ENCODE measurements at places on chromosomes 1 and 21.

- DNase-seq = no peak
Measured at GRCh38 chr1:156214024-156214748, 1.4 kb downstream of the PMF1 start.

- no peak for DNase-seq
Measured at GRCh38 chr1:233605205-233605604, 8.7 kb upstream of the KCNK1 start.

- no peak for DNase-seq
Measured at GRCh38 chr1:110487726-110488125, 31.2 kb downstream of the KCNA10 start.

DNA sequence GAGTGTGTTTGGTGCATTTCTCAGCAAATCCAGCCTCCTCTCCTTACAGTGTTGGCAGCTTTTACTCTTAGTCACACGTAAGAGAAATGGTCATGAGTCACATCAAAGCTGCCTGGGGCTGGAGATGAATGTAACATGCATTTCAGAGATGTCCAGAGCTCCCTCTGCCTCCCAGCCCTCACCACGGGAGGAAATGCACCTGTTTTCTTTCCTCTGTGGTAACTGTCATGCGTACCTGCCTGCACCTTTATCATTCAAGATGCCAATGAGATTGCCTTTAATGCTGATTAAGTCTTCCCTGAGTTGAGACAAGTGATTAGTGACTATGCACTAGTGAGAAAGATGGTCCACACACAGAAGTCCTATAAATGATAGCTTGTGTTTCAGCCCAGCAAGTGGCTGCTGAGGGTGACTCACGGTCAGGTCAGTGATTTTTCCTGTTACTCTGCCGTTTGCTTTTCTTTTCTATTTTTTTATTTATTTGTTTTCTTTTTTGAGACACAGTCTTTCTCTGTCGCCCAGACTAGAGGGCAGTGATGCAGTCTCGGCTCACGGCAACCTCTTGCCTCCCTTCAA is 277.3 kb upstream of the FMN2 start:
- DNase-seq = no peak

DNA sequence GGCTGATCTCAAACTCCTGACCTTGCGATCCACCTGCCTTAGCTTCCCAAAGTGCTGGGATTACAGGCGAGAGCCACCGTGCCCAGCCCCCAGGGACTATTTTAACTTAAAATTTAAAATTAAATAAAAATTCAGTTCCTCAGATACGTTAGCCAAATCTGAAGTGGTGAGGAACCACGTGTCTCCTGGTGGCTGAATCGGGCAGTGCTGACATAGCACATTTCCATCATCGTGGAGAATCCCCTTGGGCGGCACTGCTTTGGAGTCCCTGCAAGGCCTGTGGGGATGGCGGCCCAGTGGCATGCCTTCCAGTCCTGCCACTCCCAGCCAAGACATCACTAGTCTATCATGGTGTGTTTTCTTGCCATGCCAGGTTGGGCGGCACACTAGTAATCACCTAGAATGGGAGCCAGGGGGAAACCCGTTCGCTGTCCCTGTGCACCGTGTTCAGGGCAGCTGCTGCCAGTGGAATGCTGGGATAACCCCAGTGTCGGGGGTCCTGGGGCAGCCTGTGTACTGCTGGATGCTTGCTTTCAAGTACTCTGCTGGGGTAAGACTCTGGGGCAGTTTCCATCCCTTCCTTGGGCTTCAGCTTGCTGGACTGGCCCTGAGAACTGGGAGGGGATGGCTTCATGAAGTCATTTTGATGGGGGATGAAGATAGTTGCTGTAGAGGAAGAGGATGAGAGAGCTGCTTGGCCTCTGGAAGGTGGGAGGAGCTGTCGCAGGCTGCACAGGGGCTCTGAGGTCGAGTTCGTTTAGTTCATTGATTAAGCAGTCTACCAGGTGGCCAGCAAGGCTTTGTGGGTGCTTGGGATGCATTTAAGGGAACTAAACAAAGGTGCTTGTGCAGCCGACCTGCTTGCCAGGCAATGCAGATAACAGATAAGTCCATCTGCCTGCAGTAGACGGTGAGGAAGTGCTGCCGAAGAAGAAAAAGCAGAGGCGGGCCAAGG is 4.6 kb downstream of the ZBTB48 start:
- no peak for DNase-seq

DNA sequence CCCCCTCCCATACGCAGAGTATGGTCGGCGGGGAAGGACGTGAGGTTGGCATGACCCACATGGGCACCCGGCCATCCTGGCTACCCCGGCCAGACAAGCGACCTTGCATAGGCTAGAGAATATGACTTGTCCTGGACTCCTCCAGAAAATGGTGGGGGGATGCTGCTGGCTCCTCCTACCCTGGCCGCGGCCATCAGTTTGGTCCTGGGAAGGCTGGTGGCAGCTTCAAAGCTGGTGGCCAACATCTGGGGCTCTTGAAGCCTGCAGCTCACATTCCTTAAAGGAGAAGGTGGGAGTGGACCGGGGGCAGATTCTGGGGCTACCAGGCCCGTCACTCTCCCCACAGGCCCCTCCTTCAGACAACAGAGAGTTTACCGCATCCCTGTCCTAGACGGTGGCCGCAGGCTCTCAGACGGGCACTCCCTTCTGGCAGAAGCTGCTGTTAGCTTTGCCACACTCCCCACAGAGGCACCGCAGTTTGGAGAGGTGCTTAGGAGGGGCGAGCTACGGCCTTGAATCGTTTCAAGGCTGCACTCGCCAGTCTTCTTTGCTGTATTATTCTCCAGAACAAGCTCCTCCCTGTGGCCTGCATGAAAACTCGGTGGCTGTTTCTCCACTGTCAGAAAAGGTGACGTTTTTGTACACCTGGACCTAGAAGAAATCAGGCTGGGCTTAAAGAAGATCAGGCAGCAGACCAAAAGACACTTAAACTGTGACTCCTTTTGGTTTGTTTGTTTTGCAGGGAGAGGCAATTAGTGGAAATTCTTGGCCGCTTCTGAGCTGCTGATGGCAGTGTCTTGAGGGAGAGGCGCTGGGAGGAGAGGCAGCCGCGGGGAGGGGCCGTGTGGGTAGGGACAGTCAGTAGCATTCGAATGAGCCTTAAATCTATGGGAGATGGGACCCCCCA is 68.0 kb downstream of the RUNX3 start:
- DNase-seq = no peak

- DNase-seq = no peak
Measured at GRCh38 chr1:231059566-231060193, 19.6 kb upstream of the FAM89A start.

GRCh38 chr1:178540646-178541045 is 27.7 kb downstream of the TEX35 start:
- no peak for DNase-seq

DNA sequence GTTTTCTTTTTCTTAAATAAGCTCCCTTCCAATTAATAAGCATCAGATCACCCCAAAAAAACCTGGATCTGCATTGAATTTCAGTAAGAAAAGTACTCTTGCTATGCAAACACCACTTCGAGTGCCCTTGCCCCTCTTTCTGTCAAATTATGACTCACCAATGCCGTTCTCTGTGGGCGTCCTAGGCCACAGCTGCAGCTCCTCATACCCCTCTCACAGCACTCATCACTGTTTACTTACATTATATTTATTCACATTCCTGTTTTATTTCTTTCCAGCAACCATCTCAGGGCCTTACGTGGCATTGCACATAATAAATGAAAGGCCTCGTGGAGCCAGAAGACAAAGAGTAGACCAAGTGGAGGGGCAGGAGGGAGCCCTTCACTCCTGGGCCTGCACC is 99.1 kb upstream of the CTTNBP2NL start:
- no peak for DNase-seq

- DNase-seq = no peak
Measured at GRCh38 chr1:183302452-183303322, 115.5 kb downstream of the NMNAT2 start.

- no peak for DNase-seq
Measured at GRCh38 chr21:34187935-34188334, 114.6 kb downstream of the MRPS6 start.

DNA sequence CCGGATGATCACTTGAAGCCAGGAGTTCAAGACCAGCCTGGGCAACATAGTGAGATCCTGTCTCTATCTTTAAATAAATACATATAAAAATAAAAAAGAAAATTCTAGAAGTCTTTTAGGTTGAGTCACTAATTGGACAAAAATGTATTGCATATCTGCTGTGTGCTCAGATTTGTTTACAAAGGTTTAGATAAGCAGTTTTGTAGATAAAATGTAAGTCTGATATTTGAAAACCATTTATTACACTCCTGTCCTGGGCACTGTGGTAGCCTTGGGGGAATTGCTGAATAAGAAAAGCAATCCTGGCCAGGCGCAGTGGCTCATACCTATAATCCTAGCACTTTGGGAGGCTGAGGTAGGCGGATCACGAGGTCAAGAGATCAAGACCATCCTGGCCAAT is 11.6 kb downstream of the GMEB1 start:
- no peak for DNase-seq

DNA sequence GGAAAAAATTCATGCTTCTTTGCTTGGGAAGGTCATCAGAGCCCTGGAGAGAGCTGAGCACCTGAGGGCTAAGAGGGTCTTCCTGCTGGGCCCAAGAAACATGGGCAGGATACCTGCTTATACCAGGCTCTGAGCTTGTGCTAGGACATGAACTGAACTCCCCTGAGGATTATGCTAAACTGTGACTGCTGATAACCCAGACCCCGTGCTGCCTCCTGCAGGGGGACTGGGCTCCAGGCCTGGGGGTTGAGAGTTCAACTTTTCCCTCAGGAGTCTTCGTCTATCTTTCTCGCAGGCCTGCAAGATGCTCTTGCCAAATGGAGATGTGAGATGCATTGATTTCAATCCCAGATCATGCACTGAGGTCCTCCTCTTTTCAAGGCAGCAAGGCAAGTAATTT is 368.5 kb downstream of the HHAT start:
- no peak for DNase-seq

- no peak for DNase-seq
Measured at GRCh38 chr1:70382682-70383081, 28.2 kb upstream of the ANKRD13C start.

DNA sequence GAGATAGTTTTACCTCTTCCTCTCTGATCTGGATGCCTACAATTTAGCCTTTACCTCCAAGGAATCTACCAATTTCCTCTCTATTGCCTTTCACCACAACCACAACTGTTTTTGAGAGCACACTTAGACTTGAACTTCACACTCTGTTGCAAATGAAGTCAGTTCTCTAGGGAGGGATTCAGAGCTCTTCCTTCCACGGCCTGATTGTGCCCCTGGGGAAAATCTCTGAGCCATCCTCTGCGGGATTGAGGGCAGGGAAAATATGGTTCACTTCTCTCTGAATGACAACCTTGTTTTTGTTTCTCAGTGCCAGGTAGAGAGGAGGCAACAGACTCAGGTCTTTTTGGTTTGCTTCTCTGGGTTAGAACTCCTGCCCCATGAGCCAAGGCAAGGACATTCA is 35.4 kb upstream of the BCL10 start:
- DNase-seq = no peak

DNA sequence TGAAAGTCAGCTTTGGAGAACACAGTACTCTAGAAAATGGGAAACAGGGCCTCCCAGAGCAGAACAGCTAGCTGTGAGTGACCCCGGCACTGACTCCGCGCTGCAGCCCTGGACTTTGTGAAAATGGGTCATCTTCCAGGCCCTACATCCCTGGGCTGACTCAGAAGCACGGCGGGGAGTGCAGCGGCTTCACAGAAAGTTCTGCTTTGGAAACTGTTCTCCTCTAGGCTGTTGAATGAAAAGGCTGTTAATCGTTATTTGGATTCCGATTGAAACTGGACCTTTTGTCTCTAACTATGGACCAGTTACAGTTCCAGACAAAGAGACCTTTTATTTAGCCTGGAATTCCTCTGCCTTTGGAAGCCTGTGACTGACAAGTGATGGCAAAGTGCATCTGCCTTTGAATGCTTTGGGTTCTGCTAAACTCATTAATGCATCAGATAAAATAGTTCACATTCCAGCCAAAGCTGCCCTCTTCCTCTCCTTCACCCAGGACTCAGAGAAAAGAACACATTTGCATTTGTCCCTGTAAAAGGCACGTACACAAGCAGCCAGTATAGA is 144.9 kb upstream of the HOOK1 start:
- no peak for DNase-seq

DNA sequence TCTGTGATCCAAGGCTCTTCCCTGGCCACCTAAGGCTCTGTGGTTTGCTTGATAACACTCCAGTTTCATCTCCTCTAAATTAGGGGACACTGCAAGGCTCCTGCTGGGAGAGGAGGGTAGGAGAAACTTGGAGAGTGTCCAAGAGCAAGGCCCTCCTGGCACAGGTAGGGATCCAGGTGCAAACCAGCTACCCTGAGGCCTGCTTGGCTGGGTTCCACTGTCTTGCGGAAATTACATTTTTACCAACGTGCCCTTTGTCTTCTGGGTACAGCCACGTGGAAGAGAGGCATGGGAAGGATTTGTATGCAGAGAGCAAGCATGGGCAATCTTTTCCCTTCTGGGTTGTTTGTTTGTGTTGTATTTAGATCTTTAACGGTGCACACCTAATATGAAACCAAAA is 132.5 kb downstream of the PRDM2 start:
- DNase-seq = no peak

DNA sequence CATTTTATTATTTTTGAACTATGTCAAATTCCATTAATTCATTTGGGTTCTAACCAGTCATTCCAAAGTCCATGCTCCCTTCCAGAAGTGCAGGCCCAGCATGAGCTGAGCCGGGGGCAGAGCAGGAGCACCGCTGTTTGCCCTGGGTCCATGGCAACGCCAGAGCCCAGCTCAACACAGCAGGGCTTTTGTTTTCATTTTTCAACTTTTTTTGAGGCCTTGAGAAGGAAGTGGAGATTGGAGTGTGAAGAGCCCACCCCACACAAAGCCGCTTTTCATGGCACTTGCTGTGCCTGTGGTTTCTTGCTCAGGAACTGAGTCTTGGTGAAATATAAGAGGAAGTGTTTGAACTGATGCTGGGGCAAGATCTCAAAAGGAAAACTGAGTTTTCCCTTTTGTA is 13.2 kb upstream of the PRMT2 start:
- no peak for DNase-seq

DNA sequence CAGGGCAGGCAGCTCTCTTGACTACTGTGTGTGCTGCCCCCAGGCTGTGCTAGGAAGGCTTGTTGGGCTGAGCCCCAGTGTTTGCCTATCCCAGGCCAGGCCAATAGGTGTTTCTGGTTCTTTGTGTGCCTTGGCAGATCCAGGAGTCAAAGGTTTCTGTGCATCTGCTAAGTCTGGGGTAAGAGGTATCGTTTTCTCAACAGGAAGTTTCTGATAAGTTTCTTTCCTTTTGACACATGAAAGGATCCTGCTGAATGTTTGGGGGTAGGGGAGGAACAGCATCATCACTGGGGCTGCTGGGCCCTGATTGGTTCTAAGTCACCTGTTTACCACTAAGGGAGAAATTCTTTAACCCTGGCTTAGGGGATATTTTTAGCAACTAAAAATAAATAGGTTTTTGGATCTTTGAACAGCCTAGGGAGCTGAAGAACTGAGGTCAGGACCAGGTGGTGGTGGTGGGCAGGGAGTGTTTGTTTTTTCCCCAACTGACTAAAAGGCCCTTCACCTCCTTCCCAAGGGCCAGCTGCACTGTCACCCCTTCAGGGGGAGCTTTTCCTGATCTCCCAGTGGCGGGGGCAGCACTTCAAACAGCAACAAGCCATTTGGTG is 85.1 kb downstream of the KCNN3 start:
- no peak for DNase-seq
